ENCODE measurements at places on chromosomes 3 and 15.

GRCh38 chr3:147304756-147305155, 101.6 kb downstream of the ZIC4 start:
- DNase-seq, result no peak

- no peak for DNase-seq
Measured at GRCh38 chr3:14520967-14521366, 19.2 kb downstream of the GRIP2 start.

DNA sequence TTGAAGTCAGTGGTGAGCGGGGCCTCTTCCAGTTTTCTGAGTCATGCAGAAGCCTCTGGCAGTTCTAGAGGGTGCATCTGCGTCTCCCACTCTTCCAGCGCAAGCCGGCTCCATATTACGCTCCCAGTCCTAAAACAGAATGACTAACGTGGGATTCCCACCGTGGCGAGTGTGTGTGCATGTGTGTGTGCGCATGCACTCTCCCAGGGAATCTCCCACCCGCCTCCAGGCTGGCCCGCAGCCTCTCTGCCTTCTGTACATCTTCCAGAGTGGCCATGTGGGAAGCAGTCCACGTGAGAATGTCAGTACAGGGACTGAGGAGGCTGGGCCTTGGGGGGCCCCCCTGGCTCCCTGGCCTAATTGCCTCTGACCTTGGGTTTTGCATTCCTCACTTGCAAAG, 87.7 kb downstream of the LSM3 start:
- no peak for DNase-seq

DNA sequence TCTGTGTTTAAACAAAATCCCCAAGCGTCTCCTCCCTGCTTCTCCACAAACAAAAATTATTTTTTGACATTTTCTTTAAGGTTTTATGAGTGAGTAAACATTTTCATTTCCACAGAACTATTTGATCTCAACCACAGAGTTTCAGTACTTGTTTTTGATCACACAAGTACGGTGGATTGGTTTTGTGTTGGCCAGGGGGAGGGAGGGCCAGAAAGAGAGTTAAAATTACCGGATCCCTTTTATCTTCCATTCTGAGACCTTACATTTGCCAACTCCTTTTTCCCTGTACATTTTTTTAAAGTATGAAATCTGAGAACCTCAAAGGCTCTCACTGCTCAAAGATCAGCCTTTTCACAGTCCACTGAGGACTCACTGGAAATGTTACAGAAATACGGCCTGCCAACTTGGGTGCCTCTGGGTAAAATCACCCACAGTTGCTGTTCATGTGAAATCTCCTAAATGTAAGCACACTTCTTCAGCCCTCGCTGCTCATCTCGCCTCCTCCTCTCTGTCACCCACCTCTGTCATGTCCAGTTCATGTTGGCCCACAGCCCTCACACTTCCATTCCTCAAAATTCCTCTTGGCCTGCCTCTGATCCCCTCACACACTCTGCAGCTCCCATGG, 1.7 kb downstream of the HOMER2 start:
- no peak for DNase-seq

DNA sequence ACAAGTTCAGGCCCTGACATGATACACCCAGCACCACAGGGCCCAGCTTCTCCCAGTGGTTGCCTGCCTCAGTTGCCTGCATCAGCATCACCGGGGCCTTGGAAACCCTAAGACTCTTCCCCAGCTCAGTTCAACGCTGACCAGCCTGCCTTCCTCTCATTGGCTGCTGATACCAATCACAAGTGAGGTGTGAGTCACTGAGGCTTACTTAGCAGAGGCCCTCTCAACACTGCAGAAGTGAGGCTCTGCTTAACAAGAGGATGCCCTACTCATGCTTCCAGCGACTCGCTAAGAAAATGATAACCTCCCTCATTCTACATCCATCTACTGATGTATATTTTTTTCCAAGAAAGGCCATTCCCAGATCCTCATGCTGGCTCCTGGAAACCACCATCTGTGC, 151.9 kb downstream of the ADAMTS17 start:
- no peak for DNase-seq

- no peak for DNase-seq
Measured at GRCh38 chr3:23819599-23820360, 14.0 kb downstream of the UBE2E1 start.

GRCh38 chr15:77611767-77612166, 20.9 kb downstream of the LINGO1 start:
- DNase-seq, result no peak

DNA sequence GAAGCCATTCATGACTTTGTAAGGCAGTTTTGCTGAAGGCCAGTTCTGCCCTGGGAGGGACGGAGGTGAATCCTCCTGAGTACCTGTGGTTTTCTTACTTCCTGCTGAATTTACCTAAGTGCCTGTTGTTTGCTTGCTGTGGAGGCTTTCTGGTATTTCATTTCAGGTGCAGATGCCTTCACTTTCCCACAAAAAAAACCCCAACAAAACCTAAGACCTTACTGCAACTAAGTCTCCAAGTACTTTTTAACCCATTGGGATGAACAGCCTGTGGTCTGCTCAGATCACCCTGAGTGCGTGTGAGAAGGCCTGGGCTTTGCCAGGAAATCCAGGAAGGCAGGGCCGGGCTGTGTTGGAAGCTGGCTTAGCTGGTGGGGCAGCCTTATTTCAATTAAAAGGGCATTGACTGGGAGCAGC, 65.3 kb downstream of the IGF1R start:
- DNase-seq, result no peak

- DNase-seq, result no peak
Measured at GRCh38 chr15:31457631-31458526, 131.2 kb downstream of the KLF13 start.

DNA sequence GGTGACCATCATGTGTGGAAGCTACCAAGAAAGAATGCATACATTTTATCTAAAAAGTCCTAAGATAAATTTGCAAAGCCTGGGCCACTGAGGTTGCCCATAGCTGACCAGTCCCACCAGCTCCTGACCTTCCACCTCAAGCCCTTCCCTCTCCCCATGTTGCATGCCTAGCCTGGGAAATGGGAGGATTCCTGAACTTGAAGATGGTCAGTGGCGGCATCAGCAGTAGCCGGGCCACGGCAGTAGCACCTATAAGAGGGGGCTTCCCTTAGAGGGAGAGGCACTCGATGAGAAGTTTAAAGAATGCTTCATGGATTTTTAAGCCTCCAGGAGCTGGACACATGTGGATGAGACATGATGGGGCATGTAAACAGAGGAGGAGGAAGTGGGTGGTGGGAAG, 172.1 kb downstream of the KLF13 start:
- DNase-seq, result no peak

- no peak for DNase-seq
Measured at GRCh38 chr3:53775834-53776251, 70.4 kb downstream of the CHDH start.

DNA sequence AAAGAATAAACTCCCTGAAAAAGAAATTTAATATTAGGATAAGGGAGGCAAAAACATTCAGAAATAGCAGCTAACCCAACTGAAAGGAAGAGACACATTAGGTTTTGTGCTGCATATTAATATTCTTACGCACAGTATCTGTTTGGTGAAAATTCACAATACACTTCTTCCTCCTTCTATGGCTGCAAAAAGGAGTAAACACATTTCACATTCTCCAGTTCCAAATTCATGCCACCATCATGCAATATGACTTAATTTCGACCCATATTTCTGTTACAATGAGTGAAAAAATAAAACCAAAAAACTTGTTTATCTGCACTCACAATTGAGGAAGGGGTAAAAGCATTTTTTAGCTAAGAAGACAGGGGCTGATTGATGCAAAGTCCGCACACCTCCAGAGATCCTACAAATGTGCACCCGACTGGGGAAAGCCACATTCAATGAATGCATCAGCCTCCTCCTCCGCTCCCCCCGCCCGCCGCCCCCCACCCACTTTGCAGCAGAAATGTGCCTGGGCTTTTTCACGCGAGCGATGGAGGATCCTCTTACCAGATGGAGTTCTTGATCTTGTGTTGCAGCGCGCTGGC, 1.0 kb downstream of the RFX7 start:
- no peak for DNase-seq

DNA sequence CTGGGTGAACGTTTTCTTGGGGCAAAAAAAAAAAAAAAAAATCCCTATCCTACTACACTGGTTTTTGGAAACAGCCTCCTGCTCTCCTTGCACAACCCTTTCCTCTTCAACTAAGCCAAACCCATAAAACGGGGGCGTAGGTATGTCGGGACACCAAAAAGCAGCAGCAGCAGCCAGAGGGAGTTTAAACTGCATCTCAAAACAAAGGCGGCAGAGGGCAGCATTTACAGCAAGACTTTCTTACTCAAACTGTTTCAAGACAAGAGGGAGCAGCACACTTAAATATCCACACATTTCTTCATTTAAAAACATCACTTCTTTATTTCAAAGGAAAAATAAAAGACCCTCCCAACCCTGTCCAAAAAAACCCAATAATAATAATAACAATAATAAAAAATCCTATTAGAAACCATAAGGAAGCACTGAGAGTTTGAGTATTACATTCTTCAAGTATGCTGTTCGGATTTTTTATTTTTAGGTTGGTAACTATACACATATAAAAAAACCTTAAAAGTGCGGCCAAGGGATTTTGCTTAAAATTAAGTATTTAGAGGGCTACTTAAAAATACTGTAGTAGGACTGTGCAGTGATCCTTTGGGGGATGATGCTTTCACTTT, 43.9 kb upstream of the PLXND1 start:
- peak; percentile 34 for DNase-seq

GRCh38 chr3:33146791-33147445, 33.1 kb downstream of the CRTAP start:
- DNase-seq, result no peak

DNA sequence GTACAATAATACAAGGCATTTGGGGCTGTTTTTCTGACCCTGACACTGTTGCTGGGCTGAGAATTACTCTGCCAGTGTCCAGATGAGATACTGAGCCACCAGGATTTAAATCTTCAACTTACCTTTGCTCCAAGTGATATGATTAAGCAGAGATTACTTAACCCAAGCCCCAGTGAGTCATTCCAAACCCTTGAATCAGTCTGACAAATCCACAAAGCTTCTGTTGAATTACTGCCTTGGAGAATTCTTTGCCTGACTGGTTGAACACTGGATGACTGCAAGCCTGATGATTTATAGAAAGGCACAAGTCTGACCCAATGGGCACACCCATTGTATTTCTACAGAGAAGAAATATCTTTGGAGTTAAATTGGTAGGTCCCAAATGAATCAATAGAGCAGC, 88.2 kb upstream of the TSC22D2 start:
- no peak for DNase-seq
